ENCODE measurements at places on chromosomes 7 and 10. TPM values are rescaled to one million over a fixed set of nuclear protein-coding genes. Genes with fewer than 3 reads are reported as not detected.
A peak's percentile ranks its signal among the peaks of the same experiment; 100 is the strongest.

- H3K27ac ChIP-seq = no peak overlapping the region
- no peaks in the 10 kb centered on the region for H3K36me3 ChIP-seq
- H3K4me3 ChIP-seq = no peak overlapping the region
- H3K4me1 ChIP-seq = no peaks in the 10 kb centered on the region
- DNase-seq = no peak
- H3K27me3 ChIP-seq = no peaks in the 10 kb centered on the region
These were observed 44.9 kb upstream of the SVOPL start for GRCh38 chr7:138746073-138746472.

The ADCYAP1R1 gene
- 0.04 TPM for polyA plus RNA-seq

DNA sequence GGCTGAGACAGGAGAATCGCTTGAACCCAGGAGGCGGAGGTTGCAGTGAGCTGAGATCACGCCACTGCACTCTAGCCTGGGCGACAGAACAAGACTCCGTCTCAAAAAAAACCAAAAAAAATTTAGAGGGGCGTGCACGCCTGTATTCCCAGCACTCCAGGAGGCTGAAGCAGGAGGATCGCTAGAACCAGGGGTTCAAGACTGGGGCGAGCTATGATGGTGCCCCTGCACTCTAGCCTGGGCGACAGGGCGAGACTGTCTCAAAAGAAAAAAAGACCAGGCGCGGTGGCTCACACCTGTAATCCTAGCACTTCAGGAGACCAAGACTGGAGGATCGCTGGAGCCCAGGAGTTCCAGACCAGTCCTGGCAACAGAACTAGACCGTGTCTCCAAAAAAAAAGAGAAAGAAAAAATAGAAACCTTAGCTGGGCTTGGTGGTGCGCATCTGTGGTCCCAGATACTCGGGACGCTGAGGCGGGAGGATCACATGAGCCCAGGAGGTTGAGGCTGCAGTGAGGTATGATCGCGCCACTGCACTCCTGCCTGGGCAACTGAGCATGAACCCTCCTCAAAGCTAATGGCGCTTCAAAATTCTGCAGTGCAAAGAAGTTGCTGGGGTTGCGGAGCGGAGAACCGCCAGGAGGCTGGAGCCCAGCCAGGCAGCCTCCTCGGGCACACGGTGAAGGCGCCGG, 382 bp upstream of the MBLAC1 start:
- H3K27ac ChIP-seq = peak overlapping the region; percentile 91
- no peak for DNase-seq
- H3K4me3 ChIP-seq = peak overlapping the region; percentile 86
- H3K27me3 ChIP-seq = no peaks in the 10 kb centered on the region
- H3K36me3 ChIP-seq = peaks cover 29% of the 10 kb centered on the region
- peaks cover 28% of the 10 kb centered on the region for H3K4me1 ChIP-seq

The TAS2R4 gene
- polyA plus RNA-seq = 0.48 TPM

- no peak overlapping the region for H3K27ac ChIP-seq
- H3K36me3 ChIP-seq = peaks cover 8% of the 10 kb centered on the region
- H3K27me3 ChIP-seq = no peaks in the 10 kb centered on the region
- H3K4me3 ChIP-seq = no peak overlapping the region
- peak; percentile 78 for DNase-seq
These were observed 10.7 kb downstream of the INPP5A start for GRCh38 chr10:132548106-132548823.

The GRID2IP gene
- polyA plus RNA-seq = 0.16 TPM

The HOXA11 gene
- polyA plus RNA-seq = not detected

The FBXO24 gene
- polyA plus RNA-seq = 1.2 TPM

The ACHE gene
- 3.1 TPM for polyA plus RNA-seq

GRCh38 chr7:43769281-43769680, 10.8 kb downstream of the BLVRA start:
- H3K4me3 ChIP-seq = no peak overlapping the region
- peaks cover 57% of the 10 kb centered on the region for H3K4me1 ChIP-seq
- no peak overlapping the region for H3K27ac ChIP-seq
- H3K36me3 ChIP-seq = peaks cover 14% of the 10 kb centered on the region
- no peak for DNase-seq
